ENCODE measurements at places on chromosomes 7 and 10.

DNA sequence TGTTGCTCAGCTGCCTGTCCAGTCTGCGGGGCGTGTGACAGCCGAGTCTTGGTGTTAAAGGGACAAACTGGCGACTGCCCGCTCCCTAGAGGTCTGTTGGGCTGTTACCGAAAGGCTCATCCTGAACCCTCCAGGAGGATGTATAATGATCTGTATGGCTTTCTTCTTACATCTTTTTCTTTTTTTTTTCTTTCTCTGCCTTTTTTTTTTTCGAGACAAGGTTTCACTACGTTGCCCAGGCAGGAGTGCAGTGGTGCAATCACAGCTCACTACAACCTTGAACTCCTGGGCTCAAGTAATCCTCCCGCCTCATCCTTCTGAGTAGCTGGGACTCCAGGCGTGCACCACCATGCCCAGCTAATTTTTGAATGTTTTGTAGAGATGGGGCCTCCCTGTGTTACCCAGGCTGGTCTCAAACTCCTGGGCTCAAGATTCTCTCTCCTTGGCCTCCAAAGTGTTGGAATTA is 857 bp downstream of the INTS15 start:
- no peak for DNase-seq

DNA sequence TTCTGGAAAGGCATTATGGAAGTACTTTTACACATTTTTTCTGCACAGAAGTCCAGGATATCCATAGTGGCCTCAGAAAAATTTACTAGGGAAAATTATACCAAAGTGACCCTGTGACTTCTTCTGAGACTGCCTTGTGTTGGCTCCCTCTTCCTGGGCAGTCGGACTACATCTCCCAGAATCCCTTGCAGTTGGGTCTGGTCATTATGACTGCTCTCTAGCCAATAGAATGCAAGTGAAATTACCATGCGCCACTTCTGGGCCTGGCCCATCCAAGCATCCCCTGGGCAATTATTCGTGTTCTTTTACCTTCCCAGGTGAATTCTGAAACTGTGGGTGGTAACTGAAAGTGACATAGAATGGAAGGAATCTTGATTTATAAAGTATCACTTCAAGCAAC is 430.9 kb downstream of the ACTR3B start:
- DNase-seq, result no peak

- DNase-seq, result no peak
Measured at GRCh38 chr10:59799421-59799820, 46.2 kb upstream of the MRLN start.

- DNase-seq, result no peak
Measured at GRCh38 chr7:28990200-28990960, 32.2 kb upstream of the TRIL start.

DNA sequence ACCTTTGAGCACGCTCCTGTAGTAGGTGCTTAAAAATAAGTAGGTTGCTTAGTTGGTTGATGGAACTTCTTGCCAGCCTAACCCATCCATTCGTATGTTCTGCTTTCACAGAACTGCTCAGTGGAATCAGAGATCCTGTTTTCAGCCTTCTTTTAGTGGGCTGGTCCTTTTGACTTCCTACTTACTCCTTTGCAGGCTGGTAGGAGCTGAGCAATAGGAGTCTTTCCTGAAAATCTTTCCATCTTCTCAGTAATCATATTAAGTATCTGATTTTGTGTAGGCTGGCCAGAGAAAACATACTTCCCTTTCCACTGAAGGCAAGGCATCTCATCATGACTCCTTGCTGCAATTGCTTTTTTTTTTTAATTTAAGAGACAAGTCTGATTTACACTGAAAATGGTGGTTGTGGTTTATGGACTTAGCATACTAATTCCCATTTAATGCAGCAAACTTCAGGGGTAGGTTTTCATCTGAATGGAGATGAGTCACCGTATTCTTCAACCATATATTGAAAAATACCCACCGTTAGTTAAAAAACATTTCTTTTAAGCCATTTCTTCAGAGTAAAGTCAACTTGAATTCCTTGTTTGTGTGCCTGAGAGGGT is 208.0 kb downstream of the ZNF365 start:
- no peak for DNase-seq

- DNase-seq, result no peak
Measured at GRCh38 chr10:45302573-45302972, 12.8 kb downstream of the OR13A1 start.

GRCh38 chr7:133678137-133678814 is 425.4 kb downstream of the EXOC4 start:
- no peak for DNase-seq

DNA sequence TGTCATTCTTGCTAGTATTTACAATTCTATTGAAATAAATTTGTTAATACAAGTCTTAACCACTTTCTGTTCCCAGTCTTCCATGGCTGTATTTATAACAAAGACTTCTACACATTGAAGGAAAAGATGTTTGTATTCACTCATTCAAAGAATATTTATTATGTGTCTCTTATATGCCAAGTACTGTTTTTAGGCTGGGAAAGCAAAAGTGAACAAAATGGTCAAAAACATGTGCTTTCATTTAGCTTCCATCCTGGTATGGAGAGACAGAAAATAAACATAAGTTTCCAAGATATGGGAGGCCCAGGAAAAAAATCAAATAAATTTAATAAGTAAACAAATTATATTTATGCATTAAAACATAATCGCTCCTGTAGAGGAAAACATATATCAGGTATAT is 22.9 kb downstream of the CPED1 start:
- DNase-seq, result no peak

DNA sequence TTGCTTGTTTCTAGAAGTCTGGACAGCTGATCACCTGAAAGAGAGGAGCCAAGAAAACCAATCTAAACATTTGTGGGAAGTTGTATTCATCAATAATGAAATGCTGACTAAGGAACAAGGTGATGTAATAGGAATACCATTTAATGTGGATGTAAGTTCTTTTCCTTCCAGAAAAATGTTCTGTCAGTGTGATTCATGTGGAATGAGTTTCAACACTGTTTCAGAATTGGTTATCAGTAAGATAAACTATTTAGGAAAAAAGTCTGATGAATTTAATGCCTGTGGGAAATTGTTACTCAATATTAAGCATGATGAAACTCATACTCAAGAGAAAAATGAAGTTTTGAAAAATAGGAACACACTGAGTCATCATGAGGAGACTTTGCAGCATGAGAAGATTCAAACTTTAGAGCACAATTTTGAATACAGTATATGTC is 39.8 kb upstream of the ZNF37A start:
- DNase-seq, result no peak

DNA sequence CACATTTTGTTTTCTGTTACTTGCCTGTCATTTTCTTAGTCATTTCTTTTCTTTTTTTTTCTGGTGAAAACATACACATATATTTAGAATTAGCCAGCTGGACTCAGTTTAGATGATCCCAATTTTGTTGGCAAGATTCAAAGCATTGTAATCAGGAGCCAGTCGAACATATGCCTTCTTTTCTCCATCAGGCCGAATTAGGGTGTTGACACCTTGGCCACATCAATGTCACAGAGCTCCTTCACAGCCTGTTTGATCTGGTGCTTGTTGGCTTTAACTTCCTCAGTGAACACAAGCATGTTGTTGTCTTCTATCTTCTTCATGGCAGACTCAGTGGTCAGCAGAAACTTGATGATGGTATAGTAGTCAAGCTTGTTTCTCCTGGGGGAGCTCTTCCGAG is 32.6 kb downstream of the PHF14 start:
- DNase-seq, result no peak

- peak; percentile 36 for DNase-seq
Measured at GRCh38 chr10:103504181-103504783, 10.8 kb downstream of the NEURL1 start.

Measured in activated T-cell treated with anti-CD3 and anti-CD28 coated beads for 24 hours (primary cell).